ENCODE measurements at places on chromosomes 3 and 15.

- DNase-seq, result no peak
Measured at GRCh38 chr3:89847955-89848354, 740.5 kb downstream of the EPHA3 start.

GRCh38 chr3:74845081-74845480, 230.6 kb upstream of the CNTN3 start:
- no peak for DNase-seq

DNA sequence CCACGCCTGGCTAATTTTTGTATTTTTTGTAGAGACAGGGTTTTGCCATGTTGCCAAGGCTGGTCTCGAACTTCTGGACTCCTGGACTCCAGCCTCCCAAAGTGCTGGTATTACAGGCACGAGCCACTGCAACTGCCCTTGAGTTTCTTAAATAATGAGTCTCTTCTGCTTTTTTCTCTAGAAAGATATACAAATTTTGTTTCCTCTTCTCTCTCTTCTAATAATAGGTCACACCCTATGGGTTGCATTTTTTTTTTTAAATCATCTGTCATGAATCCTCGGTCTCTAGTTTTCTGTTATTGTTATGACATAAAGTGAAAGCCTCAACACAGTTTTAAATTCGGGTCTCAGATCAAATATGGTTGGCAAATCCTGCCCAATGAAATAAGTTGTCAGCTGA, 111.2 kb downstream of the IL12A start:
- no peak for DNase-seq

DNA sequence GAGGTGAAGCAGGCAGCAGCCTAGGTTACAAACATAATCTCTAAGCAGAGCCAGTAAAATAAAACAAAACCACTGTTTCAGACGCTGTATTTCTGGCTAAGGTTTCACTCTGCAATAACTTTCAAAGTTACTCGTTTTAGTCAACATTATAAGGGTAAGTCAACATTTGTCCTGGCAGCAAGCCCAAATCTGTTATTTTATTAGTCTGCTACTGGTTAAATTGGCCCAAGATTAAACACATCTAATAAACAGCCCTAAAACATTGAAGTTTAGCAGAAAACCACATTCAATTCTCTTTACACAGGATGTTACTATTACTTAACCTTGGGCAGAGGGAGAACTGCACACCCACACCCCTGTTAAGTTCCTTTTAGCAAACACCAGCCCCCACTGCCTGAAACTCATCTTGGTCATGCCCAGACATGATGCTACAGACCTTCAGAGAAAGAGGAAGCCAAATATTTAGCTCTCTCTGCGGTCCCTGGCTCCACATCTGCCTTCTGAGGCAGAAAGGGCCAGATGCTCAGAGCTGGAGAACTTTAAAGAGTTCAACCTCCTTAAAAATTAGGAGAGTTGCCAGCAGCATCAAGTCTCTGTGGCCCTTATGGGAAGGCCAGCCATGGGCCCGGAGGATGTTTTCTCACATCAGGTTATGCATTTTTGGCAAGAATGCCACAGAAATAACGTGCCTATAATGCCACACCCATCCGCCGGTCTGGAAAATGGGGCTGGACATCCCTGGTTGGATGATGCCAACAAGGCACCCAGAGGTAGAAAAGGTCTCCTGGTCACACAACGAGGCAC, 17.9 kb downstream of the ARHGEF3 start:
- peak; percentile 92 for DNase-seq

DNA sequence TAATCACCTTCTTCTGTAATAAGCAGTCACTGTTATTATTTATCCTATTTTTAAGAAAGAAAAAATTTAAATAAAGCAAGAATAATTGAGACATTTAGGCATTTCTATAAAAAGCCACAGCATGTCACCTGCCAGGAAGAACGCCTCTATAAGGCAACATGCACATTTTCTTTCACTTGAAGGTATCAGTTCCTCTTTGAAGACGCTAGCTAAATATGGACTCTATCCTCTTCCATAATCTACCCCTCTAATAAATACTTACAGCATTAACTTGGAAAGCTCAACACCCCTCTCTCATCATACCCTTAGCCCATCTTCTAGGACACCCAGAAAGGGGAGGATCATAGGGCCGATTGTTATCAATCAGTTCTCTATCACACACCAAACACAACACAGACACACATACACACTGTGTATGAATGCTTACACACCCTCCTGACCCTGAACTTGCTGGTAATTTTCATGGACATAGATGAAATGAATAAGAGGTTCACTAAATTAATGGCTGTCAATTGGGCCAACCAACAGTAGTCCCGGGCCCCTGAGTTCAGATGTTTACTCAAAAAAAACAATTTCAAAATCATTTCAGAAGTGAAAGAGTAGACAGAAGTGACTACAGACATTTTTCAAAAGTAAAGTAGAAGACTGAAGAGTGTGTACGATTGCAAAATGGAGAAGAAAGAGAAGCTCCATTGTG, 102.5 kb downstream of the ZMAT3 start:
- DNase-seq, result no peak

- no peak for DNase-seq
Measured at GRCh38 chr15:51558876-51559275, 63.7 kb downstream of the DMXL2 start.

GRCh38 chr3:187623285-187623814, 46.8 kb downstream of the SST start:
- DNase-seq, result no peak

- no peak for DNase-seq
Measured at GRCh38 chr3:102085431-102086176, 236.3 kb downstream of the NFKBIZ start.

- DNase-seq, result no peak
Measured at GRCh38 chr3:55895897-55896566, 408.9 kb upstream of the WNT5A start.

- no peak for DNase-seq
Measured at GRCh38 chr3:191997579-191998268, 536.8 kb downstream of the PYDC2 start.

GRCh38 chr15:62727501-62727900, 315.0 kb upstream of the TPM1 start:
- no peak for DNase-seq

DNA sequence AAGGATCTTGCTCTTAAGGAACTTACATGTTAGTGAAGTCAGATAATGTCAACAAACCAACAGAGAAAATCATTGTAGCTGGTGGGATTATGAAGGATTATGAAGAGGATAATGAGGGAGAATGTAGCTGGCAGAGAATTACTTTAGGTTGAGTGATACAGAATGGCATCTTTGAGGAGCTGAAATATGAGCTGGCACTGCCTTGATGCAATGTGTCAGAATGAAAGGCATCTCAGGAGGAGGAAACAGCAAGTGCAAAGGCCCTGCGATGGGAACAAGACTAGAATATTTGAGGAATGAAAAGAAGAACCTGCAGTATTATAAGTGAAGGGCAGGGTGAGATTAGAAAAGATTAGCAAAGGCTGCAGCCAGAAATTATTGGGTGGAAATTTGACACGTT, 237.2 kb upstream of the ADAMTS9 start:
- DNase-seq, result no peak

DNA sequence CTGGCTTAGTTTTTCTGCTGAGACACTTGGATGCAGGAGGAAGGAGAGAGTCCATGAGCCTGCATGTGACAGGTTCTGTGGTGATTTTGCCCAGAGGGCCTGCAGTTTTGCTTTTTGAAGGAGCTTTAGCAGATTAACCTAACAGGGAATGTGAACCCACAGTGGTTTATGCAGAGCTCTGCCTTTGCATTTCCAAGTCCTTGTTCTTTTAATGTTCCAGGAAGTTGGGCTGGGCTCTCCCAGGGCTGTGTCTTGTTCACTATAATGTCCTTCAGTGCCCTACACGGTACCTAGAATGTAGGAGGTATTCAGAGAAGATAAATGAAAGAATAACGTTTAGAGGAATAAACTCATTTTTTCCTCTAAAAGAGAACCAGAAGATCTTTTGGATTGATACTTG, 50.3 kb downstream of the PCCB start:
- no peak for DNase-seq

DNA sequence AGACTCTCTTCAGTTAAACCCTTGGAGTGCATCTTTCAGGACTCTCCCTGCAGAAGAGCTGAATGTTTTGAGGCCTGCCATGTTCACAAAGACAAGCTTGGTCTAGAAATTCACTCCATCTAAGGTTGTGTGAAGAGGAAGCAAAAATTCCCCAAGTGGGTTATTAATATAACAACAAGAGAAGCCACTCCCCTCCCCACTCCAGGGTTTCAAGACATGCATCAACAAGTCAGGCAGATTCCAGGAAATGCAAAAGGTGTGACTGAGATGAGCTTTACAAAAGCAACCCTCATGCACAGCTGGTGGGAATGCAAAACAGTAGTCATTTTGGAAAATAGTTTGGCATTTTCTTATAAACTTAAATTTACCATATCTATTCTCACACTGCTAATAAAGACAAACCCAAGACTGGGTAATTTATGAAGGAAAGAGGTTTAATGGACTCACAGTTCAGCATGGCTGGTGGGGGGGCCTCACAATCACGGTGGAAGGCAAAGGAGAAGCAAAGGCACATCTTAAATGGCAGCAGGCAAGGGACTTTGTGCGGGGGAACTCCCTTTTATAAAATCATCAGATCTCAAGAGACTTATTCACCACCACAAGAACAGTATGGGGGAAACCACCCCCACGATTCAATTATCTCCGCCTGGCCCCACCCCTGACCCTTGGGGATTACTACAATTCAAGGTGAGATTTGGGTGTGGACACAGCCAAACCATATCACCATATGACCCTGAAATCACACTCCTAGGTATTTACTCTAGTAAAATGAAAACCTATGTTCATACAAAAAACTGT, 31.3 kb downstream of the TARS3 start:
- DNase-seq, result no peak

DNA sequence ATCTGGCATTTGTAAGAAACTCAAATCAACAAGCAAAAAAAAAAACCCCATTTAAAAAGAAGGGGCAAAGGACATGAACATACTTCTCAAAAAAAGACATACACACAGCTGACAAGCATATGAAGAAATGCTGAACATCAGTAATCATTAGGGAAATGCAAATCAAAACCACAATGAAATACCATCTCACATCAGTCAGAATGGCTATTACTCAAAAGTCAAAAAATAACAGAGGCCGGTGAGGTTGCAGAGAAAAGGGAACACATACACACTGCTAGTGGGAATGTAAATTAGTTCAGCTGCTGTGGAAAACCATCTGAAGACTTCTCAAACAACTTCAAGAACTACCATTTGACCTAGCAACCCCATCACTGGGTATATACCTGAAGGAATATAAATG, 199.4 kb upstream of the THBS1 start:
- no peak for DNase-seq

DNA sequence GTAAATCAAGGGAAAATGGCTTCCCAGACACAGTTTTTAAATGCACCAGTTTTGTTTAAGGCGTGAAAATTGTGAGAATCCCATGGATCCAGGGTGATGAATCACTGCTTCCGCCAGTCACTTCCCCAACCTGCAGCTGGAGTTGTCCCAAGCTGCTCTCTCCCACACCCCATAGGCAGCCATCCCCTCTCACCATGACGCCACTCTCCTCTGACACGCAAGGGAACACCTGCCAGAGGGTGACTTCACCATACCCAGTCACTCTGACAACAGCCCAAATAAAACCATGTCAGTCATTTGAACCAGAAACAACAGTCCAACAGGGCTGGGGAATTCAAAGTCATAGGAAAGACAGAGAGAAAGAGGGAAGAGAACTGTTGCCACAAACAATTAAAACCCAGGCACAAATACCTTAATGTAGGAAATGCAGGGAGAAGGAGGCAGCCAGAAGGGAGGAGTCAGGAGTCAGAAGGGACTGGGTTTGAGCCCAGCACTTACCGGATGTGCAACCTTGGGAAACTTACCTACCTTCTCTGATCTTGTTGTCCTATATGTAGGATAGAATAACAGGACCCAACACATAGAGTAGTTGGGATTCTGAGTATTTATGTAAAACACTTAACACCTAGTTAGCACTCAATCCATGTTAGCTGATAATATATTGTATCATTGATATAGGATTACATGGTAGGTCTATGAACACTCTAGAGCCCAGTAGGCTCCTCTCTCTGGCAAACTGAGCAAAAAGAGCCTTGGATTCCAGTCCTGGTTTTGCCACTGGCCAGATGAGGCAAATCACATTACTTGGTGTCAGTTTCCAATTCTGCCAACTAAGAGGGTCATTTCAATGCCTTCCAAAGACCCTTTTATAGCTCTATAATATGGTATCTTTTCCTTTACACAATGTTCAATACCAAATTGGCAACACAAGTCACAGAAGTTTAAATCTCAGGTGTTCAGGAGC, 326.3 kb upstream of the ICE2 start:
- DNase-seq, result no peak

GRCh38 chr3:184361532-184361931, at the start of the genes CLCN2 and POLR2H:
CLCN2 (minus strand) TSS chr3:184361605; CDS start chr3:184361479, 126 bp downstream.
POLR2H (plus strand) TSS chr3:184361710; CDS start chr3:184363493, 1,783 bp downstream.
- no peak for DNase-seq

DNA sequence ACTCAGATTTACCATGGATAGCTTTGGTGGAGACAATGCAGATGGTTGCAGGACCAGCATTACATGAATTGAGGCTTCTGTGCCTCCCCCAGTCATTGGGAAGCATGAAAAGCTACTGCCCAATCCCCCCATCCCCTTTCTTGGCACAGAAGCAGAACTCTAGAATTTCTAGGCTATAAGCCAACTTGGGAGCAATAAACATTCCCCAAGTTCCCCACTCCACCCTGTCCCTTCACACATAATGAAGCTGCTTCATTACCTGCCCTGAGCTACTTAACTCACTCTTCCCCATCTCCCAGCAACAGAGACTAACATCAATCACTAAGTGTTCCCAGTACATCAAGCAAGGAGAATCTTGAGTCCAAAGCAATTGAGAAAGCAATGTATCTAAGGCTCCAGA, 164.5 kb downstream of the RORA start:
- DNase-seq, result no peak

DNA sequence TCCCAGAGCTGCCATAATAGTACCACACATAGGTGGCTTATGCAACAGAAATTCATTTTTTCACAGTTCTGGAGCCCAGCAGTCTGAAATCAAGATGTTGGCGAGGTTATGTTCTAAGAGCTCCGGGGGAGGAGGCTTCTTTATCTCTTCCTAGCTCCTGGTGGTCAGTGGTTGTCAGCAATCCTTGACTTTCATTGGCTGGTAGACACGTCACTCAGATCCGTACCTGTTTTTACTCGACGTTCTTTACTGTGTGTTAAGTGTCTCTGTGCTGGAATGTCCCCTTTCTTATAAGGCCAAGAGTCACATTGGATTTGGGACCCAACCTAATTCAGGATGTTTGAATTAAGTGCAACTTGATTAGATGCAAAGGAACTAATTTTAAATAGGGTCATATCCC, 218.5 kb upstream of the CNTN3 start:
- no peak for DNase-seq

- DNase-seq, result no peak
Measured at GRCh38 chr3:152968388-152969024, 133.6 kb downstream of the P2RY1 start.

- DNase-seq, result no peak
Measured at GRCh38 chr3:118802325-118803095, 232.1 kb downstream of the IGSF11 start.

- DNase-seq, result no peak
Measured at GRCh38 chr15:81056304-81056703, 55.6 kb downstream of the TLNRD1 start.

- DNase-seq, result no peak
Measured at GRCh38 chr15:69316291-69316690, 17.6 kb downstream of the PAQR5 start.
